ENCODE measurements at places on chromosomes 2 and 18.
A peak's percentile ranks its signal among the peaks of the same experiment; 100 is the strongest.

GRCh38 chr2:232512602-232513001, 7.6 kb upstream of the PRSS56 start:
- DNase-seq, result no peak

GRCh38 chr2:211868996-211869533, 669.5 kb downstream of the ERBB4 start:
- DNase-seq, result no peak

DNA sequence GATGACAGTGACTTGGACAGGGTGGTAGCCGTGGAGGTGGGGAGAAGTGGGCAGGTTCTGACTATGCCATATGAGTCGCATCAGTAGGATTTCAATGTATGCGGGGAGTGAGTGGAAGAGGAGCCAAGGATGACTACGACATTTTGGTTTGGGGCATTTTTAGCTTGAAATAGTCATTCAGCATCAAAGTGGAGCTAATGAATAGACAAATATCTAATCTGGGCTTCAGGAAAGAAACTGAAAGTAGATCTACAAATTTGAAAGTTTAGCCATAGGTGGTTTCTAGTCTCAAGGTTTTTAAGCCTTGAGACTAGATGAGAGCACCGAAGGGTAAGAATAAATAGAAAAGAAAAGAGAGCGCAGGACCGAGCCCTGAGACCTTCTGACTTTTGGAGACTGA, 58.3 kb downstream of the FEZ2 start:
- no peak for DNase-seq

- DNase-seq, result no peak
Measured at GRCh38 chr2:157747695-157748370, 119.2 kb upstream of the ACVR1C start.

GRCh38 chr2:221451862-221452788, 120.0 kb downstream of the EPHA4 start:
- no peak for DNase-seq

DNA sequence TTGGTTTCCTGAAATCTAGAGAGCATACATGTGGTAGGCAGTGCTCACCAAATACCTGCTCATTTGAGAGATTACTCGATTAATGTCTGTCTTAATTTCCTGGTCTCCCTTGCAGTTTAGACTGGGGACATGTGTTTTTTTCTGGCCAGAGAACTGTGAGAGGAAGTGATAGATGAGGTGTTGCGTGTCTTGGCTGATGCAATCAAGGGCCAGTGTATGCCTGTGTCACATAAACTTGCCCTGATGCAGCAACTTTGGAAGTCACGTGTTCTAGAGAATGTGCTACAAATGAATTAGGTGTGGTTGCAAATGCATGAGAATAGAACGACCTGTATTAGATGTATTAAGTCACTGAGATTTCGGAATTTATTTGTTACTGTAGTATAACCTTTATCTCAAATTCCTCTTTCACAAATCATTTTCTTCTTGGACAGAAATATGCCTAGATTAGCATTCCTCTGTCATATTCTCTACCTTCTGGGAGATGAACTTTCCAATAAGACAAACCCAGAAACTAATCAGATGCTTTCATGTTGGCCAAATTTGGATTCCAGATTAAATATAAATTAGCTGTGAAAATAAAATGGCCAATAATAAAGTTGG, 9.9 kb upstream of the IL1A start:
- DNase-seq, result peak; percentile 40

DNA sequence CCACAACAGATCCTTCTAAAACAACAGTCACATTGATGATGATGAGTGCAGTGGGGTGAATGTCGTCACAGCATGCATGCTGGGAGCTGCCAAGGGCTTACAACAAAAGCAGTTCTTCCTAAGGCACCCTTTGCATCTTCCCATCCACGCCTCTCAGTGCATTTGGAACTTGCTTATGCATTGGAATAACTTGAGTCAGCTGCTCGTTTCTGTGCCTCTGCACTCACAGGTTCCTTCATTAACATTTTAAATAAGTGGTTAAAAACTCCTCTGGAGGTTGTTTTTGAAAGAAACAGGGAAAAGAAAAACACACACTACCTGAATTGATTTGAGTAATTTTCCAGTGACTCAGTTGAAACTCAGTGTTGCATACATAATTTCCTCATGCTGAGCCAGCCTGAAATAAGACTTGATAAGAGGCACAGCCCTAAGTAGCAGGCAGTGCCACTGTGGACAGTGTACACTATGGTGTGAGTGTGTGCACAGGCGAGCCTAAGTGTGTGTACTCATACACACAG, 46.8 kb upstream of the TRIM43B start:
- DNase-seq, result no peak

DNA sequence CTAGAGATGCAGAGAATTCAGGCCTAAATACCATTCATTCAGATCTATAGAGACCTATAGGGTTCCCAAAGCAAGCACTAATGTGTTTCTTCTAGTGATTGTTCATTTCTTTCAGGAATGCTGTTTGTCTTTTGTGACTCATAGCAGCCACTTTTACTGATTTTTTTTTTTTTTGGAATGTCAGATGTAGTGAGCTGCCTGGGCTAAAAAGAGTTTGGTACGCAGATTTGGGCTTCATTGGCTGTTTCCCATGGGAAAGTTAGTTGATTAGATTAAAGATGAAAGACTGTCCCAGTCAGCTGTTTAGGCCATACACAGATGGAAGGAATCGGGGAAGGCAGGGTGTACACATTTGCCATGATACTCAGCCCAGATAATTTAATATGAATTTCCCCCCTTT, 87.6 kb downstream of the CDC42EP3 start:
- DNase-seq, result no peak

DNA sequence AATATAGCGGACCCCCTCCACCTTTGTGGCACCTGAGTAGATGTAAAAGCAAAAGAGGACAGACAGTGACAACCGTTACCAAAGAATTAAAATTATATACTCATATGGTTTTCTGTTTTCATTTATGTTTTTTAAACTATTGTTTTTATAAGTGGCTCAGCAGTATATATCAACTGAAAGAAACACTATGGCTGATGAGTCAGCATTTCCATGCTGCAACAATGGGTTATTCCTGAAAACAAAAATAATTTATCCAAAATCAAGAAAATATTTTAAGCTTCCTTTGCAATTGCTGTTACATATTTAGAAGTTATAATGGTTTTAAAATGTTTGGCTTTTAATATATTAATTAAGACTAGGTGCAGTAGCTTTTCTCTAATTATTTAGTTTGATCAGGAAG, 17.7 kb downstream of the MRPS9 start:
- no peak for DNase-seq

DNA sequence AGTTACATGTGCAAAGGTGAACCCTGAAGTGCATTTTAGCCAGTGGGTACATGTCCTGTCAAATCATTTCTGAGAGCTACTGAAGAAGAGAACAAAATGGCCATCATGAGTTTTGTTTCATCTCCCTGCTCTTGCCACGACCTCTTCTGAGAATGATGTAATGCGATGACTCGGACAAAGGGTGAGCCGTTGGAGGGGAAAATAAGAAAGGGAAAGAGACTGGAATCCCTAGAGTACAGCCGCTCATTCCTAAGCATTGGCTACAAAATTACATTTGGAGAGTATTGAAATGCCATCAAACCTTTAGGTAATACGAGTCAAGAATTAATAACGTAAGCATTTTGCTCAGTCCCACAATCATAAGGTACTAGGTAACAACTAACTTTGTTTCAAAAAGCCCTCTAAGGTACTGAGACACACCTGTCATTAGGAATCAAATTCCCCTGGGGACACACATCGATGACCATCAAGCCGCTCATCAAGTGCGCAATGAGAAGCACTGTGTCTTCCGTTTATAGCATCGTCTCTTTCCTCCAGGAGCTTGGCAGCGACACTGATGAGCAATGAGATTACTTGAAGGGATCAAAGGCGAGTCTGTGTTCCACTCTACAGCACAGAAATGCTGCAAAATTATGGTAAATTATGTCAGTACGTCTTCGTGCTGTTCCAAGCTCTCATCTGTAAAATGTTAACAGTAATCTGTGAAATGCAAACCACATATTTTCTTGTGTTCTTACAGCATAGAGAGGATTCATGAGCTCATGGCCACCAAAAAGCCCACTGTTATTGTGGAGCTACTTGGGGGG, 97.3 kb upstream of the PIEZO2 start:
- DNase-seq, result no peak

DNA sequence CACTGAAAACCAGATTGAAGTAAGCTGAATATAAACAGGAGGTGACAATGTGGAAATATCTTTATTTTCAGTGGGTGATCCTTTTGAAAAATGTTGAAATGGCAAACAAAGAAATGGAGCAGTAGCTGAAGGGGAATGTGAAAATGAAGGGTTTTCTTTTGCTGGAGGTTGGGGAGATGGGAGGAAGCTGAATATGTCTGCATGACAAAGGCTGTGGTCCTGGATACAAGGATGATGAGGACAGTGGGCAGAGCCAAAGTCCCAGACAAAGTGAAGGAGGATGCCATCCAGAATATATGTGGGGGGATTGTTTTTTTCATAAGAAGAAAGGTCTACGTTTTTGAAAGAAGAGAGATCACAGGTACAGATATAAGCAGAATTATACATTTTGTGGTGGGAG, 6.7 kb downstream of the ALS2 start:
- no peak for DNase-seq

GRCh38 chr2:172223601-172224054, 120.9 kb upstream of the DLX2 start:
- peak; percentile 38 for DNase-seq

DNA sequence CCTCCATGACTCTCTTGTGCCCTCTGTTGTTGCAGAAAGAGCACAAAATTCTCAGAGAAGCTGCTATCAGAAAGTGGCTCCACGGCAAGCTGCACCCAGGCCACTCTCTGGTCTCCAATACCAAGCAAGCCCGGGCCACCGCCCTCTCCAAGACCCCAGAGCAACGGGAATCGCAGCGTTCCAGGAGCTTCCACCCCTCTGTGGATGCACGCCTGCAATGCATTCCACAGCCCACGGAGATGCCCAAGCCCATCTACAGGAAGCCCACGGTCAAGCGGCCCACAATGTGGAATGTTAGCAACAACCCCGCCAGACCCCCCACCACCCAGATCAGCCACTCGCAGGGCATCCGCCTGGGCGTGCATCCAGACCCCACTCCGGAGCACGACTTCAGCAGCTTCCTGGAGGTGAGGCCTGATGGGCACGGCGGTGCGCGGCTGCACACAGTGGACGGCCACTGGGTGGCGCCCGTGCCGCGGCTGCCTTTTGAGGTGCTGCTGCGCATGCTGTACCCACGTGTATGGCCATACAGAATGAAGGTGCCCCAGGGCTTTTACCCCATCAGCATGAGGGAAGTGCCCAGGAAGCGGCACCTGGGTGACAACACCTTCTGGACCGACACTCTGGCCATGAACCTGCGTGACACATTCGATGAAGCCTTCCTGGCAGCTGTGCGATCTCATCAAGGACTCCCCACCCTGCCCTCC, 6.3 kb downstream of the ANKRD53 start:
- peak; percentile 83 for DNase-seq

- DNase-seq, result no peak
Measured at GRCh38 chr2:239290618-239291474, 110.0 kb downstream of the HDAC4 start.

DNA sequence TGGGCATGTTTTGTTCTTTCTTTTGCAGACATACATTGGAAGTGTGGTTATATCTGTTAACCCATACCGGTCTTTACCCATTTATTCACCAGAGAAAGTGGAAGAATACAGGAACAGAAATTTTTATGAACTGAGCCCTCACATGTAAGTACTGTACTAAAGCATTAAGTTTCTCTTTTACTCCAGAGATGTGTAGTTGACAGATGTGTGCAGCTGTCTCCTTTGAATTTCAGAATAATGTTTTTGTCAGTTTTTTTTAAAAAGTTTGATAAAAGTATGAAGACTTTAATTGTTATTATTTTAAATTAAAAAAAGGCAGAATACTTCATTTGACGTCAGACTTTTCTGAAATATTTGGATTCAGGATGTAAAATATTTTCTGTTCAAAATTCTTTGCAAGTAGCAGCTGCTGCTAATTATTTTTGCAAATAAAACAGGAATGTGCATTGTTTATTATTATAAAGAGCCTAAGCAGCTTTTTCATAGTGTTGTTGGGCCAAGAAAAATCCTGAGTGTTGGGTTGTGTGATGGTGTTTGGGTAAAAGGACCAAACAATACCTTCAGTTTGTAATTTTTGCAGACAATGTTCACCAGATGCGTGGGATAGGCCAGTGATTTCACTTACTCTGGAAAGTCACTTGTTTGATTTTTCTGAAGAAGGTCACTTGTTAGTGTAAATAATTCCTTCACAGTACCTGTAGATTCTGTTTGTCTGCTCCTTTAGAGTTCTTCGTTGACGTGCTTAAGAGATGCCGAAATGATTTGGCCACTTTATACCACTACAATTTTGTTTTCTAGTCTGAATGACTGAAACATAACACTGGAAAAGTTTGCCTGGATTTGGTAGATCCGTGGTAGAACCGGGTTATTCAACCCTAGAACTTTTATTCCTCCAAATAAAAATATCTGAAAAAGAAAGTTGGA, 51.1 kb downstream of the MYO1B start:
- no peak for DNase-seq

- DNase-seq, result no peak
Measured at GRCh38 chr18:78518805-78519204, 460.8 kb upstream of the SALL3 start.

DNA sequence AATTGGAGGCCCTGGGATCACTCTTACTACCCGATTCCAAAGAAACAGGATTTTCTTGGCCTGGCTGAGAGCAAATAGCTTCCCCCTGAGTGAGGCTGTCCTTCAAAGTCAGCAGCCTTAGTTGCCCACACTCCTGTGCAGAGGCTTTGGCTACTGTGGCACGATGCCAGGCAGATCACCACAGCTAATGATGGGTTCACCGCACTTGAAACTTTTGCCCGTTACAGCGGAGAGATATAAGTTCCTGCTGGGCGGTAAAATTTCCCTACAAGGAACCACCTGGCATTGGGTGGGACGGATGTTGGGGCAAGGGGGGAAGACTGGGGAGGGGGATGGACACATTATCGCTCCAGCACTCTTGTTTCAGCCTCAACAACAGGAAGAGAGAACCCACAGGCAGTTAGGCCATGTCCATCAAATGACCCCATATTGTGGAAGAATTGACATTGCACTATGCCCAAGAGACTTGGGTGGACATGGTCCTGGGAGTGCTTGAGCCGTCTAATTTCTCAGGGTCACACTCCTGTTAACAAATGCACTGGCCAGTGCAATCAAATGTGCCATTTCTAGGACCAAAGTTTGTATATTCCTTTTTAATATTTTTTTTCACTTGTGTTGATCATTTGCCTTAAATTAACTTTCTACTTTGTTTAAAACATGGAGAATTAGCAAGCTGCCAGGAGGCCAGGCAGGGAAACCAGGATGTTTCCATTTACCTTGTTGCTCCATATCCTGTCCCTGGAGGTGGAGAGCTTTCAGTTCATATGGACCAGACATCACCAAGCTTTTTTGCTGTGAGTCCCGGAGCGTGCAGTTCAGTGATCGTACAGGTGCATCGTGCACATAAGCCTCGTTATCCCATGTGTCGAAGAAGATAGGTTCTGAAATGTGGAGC, 4.4 kb downstream of the IL1B start:
- DNase-seq, result no peak

- DNase-seq, result no peak
Measured at GRCh38 chr18:69261406-69261805, 139.3 kb upstream of the DOK6 start.

DNA sequence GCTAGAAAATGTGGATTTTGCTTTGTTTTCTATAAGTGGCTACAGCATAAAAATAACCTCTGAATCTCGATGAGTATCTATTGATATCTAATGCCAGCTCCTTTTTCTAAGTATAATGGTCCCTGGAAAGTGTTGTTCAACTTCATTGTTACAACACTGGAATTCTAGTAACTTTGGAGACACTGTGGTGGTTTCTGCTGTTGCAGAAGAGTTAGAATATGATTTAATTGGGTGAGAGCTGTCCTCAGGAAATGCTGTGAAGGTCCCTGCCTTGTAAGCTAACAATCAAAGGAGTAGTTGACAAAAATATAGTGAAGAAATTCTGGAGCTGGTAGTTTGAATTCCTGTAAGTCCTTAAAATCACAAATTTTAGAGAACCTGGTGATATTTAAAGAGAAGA, 62.1 kb downstream of the C18orf63 start:
- no peak for DNase-seq
